ENCODE measurements at places on chromosomes 11 and 22.

DNA sequence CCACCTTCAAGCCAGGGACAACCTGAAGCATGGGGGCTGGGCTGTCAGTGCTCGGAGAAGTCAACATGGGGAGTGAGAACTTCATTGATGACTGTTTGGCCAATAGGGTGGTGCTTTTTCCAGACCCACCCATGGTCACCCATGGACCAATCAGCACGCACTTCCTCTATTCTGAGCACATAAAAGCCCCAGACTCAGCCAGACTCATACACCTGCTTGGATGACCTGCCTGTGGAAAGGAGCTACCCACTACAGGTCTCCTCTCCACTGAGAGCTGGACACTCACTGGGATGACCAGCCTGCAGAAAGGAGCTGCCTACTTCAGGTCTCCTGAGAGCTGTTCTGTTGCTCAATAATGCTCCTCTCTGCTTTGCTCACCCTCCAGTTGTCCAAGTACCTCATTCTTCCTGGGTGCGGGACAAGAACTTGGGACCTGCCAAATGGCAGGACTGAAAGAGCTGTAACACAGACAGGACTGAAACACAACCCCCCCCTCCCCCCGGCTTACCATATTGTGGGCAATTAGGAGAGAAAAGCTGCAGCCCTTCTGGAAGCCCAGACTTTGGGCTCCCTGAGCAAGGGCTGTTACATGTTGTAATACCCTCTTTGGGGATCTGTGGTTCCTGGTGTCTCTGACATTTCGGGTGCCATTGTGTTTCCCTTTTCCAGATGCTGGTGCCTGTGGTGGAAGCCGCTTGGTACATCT, 44.4 kb upstream of the WNT11 start:
- DNase-seq, result no peak

DNA sequence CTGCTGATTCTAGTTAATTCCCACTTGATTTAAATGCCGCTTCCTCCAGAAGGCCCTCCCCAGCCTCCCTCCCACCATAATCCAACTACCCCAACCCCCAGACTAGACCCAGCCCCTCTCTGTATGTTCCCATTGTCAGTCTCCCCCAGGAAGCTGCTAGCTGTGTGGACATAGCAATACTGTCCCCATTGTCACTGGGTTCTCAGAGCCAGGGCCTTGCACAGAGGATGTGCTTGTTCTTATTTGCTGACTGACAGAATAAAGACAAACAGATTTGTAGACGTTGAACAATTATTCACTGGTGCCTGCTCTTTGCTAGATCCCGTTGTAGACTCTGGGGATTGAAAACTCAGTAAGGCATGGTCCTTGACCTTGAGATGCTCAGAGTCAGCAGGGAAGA, 45.7 kb upstream of the NAV2 start:
- no peak for DNase-seq

DNA sequence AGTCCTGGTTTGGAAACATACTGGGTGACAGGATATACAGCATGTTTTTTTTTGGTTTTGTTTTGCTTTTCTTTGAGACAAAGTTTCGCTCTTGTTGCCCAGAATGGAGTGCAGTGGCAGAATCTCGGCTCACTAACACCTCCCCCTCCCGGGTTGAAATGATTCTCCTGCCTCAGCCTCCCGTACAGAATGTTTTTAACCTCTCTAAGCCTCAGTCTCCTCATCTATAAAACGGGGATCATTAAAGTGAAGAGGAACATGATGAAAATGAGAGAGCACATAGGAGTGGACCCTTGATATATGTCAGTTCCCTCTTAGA, 28.1 kb upstream of the SCARF2 start:
- no peak for DNase-seq

DNA sequence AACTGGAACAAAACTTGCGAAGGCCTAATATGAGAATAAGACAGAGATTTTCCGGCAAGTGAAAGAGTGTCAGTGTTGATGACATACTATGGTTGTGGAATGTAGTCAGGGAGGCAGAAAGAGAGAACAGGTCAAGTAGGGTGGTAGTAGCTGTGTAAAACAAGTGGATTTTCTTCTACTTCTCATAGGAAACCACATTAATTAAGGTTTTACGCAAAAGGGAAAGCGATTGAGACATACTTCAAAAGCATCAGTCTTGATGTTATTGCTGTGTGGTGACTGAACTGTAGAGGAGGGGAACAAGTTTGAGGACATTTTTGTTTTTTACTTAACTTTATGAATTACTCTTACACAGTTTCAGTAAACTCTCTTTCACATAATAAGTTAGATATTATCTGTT, 186.0 kb upstream of the CNTN5 start:
- DNase-seq, result no peak

GRCh38 chr22:26690654-26691376, 33.4 kb downstream of the MIAT start:
- no peak for DNase-seq

DNA sequence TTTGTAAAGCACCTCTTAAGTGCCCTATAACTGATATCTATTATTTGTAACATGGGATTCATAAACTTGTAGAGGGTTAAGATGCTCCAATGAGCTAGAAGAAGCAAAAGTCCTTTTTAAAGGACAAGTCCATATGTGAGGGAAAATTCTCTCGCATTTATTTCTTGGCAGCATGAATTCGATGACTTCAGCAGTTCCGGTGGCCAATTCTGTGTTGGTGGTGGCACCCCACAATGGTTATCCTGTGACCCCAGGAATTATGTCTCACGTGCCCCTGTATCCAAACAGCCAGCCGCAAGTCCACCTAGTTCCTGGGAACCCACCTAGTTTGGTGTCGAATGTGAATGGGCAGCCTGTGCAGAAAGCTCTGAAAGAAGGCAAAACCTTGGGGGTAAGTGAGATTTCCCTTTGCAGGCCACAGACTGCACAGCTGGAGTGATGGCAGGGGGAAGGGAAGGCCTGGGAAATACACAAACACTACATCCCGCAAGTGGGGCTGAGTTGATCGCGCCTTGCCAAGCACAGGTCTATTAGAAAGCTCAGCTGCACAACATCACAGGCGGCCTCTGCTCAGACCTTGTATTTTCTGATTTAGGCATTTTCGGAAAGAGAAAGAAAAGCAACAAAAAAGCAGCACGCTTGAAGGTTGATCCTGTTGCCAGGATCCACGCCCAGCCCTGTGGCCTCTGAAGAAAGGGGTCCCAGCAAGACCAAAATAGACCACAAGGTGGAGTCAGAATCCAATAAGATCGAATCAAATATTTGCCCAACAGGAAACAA, 1.5 kb downstream of the MS4A8 start:
- DNase-seq, result no peak

- no peak for DNase-seq
Measured at GRCh38 chr22:48823941-48824340, 1003.7 kb downstream of the BRD1 start.

- DNase-seq, result no peak
Measured at GRCh38 chr11:34928960-34929680, 12.7 kb downstream of the PDHX start.

DNA sequence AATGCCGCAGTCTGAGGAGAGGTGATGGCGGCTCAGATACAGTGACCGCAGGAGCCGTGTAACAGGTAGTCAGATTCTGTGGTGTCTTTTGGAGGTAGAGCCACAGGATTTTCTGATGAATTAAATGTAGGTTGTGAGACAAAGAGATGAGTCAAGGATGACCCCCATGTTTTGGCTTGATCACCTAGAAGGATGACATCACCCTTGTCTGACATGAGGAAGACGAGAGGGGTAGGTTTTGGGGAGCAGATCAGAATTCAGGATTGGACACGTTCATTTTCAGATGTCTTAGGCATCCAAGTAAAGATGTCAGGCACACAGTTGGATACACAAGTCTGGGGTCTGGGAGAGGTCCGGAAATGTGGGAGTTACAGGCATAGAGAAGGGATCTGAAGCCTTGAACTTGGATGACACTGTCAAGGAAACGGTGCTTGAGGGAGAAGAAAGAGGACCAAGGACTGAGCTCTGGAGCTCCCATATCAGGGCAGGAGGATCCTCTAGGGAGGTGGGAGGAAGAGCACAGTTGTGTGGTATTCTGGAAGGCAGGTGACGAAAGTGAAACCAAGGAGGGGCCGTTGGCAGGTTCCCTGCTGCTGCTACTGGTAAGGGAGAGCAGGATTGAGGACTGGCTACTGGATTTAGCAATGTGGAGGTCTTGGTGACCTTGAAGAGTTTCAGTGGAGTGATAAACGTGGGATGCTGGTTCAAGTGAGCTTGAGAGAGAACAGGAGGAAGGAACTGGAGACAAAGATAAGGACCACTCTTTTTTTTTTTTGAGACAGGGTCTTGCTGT, 12.6 kb upstream of the GDPD5 start:
- no peak for DNase-seq

Measured in stimulated activated CD8-positive, alpha-beta memory T cell treated with anti-CD3 and anti-CD28 coated beads, Interleukin-2, amount 100 ng/mL, for 48 hours (primary cell).